ENCODE measurements at places on chromosomes 12 and 14.

DNA sequence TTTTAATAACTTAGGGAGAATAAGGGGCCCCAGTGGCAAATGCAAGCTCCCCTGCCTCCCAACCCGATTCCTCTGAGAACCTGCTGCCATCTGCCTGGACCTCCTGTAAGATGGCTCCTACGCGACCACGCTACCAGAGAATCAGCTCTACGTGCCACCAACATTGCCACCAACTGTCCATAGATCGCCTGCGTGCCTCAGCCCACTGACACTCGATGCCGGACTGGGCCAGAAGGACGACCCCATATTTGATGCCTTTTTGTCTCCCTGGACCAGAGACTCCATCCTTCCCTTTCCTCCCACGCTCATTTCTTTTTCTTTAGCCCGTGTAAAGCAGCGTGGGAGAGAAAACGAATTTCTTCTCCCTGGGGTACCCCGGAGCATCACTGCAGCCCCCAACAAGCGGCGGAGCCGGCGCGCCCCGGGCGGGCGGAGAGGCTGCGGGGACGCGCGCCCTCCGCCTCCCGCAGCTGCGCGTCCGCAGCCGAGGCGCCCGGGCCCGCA lies 565 bp upstream of the KLHL42 start:
- DNase-seq: peak; percentile 50

- no peak for DNase-seq
Observed at GRCh38 chr12:11849757-11850504, 200.5 kb downstream of the ETV6 start.

- no peak for DNase-seq
Observed at GRCh38 chr12:97452839-97453238, 9.8 kb upstream of the RMST start.

GRCh38 chr12:118060301-118061010 lies 523 bp downstream of the WSB2 start:
- no peak for DNase-seq

GRCh38 chr12:131928080-131928710 lies 881 bp upstream of the PUS1 start:
- no peak for DNase-seq

- no peak for DNase-seq
Observed at GRCh38 chr14:60632257-60632656, 17.0 kb downstream of the SIX1 start.

DNA sequence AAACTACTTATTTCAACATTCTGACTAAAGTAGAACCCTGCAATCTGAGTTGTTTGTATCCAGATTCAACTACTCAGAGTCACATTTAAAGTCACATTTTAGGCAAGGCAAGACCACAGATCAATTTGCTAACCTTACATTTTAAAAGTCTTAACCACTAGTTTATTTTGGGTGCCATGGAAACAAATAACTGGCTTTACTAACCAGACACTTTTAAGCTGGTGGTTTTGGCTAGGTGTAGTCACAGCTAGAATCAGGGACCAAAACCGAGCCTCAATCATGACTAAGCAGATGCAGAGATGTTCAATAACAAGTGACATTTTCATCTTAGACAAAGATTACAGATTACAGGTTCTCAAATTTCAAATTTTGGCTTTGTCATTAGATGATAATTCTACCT lies 115.3 kb downstream of the PDE6H start:
- no peak for DNase-seq

- no peak for DNase-seq
Observed at GRCh38 chr12:89476232-89476631, 48.4 kb downstream of the GALNT4 start.

GRCh38 chr12:25436206-25437030 lies 116.7 kb downstream of the LMNTD1 start:
- peak; percentile 50 for DNase-seq

All from cerebellum (tissue), 4 donors.